ENCODE measurements at places on chromosomes 3 and 15.

- DNase-seq = no peak
Measured at GRCh38 chr3:153431076-153431475, 269.1 kb downstream of the RAP2B start.

- no peak for DNase-seq
Measured at GRCh38 chr3:187839422-187839821, 94.2 kb upstream of the BCL6 start.

DNA sequence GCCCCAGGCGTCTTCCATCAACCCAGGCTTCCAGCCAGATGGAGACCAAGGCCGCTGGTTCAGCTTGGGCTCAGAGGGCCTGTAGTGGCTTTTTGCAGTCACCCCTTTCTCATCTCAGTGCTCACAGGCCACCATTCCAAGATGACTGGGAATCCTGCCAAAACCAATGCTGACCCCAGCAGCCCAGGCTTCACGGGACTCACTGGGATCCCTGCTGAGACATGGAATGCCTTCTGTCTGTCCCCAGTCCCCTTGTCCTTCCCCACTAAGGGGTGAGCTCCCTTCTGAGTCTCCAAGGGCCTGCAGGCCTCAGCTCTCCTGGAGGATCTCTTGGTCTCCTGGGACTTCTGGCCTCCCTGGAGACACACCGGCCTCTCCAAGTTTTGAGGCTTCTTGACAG lies 77.4 kb upstream of the SEC13 start:
- no peak for DNase-seq

DNA sequence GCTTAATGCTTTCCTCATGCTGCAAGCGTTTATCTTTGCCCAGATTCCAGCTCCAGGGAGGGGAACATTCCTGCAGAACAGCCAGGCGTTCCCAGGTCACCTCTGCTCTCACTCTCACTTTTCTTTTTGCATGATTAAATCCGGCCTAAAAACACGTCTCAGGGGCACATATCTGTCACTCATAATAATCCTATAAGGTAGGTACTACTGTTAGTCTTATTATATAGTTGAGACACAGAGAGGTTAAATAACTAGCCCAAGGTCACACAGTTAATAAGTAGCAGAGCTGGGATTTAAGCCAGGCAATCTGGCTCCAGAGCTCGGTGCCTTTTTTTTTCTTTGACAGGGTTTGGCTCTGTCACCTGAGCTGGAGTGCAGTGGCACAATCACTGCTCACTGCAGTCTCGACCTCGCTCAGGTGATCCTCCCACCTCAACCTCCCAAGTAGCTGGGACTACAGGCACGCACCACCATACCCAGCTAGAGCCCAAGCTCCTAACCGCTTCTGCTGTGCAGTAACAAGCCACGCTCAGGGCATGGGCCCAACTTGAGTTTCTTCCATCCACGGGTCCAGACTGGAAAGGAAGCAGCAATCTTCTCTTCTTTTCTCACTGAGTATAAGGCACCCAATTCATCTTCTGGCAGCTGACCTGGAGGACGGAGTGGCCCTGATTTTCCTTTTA lies 96.5 kb downstream of the LIPC start:
- no peak for DNase-seq

- DNase-seq = no peak
Measured at GRCh38 chr3:183188895-183189462, 26.4 kb upstream of the LAMP3 start.

- DNase-seq = no peak
Measured at GRCh38 chr15:61479613-61480012, 250.5 kb upstream of the RORA start.

GRCh38 chr3:155843569-155843968 lies 10.7 kb downstream of the SLC33A1 start:
- DNase-seq = no peak

DNA sequence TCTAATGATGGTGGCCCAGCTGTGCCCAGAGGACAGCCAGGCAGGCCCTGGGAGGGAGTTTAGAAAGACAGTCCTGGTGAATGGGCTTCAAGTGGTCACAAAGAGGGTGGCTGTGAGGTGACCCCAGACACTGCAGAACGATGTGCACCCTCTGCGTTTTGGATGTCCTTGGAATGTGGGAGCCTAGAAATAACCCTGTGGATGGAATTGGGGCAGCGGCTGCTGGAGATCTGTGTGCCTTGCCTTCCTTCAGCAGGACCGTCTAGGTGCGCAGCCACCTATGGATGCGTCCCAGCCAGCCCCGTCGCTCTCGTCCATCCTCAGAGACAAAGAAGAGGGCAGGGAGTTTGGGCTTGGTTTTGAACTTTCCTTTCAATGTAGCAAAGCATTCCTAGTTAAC lies 46.5 kb downstream of the KLHL25 start:
- no peak for DNase-seq
